ENCODE measurements at places on chromosomes 7 and 10.

DNA sequence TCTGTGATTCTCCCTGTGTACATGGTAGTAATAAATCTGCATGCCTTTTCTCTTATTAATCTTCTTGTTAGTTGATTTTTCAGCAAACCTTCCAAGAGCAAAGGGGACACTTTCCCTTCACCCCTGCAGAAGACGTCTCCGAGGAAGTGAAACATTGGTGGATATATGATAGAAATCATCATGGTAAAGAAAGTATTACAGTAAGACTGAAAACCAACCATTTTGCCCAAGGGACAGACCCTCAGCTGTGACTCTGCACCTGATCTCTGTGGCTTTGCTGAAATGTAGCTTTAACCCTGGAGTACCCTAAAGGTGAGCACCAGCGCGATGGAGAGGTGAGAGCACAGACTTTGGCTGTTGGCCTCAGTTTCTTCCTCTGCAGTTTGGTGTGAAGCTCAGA is 32.8 kb upstream of the MYO3A start:
- no peak for DNase-seq

DNA sequence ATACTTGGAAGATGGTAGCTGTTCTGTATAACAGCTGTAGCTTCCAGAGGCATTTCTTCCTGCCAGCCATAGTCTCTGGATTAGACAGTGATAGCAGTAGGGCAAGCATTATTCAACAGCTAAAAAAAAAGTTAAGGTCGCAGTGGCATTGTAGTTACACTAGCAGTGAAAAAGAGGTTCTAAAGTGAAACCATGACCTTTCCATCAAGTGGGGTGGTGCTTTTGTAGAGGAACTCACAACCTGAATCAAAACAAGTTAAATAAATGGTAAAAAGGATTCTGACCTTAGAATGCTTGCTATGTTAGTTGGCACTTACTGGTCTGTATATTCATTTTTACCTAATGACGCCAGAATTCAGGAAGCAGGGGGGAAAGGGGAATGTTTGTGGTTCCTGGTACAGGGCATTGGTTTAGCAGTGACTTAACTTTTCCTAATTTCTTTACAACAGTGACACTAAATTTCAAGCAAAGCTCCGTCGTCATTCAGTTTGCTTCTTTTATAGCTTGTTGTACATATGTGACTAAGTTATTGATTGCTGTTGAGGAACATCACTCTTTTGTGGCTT is 55.0 kb downstream of the GBF1 start:
- no peak for DNase-seq

- no peak for DNase-seq
These were observed 33.7 kb downstream of the SCRN1 start for GRCh38 chr7:29955799-29956486.

DNA sequence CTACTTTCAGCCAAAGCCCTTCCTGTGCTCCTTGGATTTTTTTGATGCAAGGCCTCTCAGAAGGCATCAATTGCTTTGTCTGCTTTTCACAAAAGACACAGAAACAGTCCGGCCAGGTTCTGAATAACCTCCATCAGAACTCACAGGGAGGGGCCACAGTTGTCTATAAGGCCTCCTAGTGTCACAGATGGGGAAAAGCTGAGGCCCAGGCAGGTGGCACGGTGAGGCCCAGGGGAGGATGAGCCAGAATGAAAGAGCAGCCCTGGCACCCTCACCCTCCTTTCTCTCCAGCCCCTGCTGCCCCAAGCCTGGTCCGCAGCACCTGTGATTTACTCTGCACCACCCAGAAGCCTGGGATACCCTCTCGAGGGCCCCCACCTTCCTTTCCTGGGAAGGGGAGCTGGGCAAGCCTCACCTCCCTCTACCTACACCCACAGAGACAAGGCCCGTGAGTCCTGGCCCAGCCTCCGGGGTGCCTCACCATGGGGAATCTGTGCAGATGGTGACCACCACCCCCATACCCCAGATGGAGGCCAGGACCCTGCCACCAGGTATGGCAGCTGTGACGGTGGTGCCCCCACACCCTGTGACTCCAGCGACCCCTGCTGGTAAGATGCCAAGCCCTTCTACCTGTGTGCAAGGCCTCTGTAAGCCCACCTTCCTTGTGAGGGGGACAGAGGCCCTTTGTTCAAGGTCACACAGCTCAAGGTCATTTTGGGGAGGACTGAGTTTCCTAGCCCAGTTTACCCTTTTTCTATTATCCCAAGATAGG is 26.2 kb upstream of the ZNF467 start:
- DNase-seq: no peak

GRCh38 chr10:22736134-22736533 is 21.8 kb upstream of the PIP4K2A start:
- no peak for DNase-seq

DNA sequence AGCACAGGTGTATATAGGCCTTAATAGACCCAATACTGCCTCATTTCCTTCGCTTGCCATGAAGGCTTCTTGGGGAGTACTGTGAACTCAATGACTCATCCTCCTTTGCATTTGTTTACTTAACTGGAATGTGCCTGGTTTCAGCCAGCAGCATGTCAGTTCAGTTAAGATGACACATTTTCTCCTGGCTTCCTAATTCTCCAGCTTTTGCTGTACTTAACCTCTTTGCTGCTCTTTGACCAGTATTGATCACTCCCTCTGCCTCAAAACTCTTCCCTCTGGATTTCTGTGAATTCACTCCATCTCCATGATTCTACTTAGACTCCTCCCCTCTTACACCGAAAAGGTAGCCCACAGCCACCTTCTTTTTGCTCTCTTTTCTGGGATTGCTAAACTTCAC is 135.7 kb downstream of the MAGI2 start:
- no peak for DNase-seq

- no peak for DNase-seq
These were observed 15.5 kb downstream of the MSRB2 start for GRCh38 chr10:23110722-23111516.

DNA sequence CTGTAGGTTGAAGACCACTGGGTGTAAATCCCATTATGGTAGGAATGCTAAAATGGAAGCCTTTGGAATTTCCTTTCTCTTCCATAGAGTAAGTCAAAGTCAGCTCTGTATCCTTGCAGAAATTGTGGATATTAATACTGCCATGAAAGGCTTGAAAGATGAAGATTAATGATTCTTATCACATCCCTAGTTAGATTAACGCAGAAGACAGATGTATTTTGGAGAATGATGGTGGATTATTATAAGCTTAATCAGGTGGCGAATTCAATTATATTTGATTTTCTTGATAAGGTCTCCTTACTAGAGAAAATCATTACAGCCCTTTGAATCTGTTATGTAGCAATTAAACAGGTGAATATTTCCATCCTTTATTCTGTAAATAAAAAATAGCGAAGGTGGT is 270.1 kb downstream of the PHF14 start:
- DNase-seq: no peak

GRCh38 chr10:67934336-67934735 is 49.9 kb downstream of the SIRT1 start:
- DNase-seq: no peak

- no peak for DNase-seq
These were observed 36.2 kb downstream of the FKBP6 start for GRCh38 chr7:73364006-73364728.

DNA sequence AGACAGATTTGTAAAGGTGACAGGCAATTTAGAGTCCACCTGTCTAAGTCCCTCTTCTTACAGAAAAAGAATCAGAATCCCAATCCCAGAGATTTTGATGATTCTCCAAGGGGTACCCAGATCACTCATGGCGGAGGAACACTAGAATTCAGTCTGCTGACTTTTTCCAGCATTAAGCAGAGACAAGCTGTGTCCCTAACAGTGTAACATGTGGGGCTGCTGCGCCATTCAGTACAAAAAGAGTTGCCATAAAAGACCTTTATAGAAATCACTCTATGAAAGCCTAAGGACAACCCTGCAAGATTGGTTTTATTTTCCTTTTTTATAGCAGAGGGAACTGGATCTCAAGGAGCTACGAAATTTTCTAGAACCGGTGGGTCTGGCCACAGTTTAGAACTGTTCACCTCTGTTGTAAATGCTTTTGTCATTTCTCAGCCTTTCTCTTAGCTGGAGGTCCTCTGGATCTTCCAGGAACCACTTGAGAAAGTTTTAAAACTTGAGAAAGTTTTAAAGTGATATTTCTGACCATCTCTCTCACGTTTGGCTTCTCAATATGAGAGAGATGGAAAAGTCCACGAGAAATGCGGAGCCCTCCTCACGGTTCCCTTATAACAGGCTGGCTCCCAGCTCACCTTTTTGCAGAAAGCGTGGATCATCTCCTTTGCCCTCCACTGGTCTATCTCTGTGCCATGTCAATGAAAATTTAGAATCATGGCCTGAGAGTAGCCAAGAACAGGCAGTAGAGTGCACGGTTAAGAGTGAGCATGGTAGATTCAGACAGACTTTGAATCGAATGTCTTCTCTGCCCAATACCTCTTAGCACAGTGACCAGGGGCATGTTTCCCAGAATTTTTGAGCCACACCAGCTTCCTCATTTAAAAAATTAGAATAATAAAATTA is 826 bp downstream of the GIMAP7 start:
- no peak for DNase-seq

DNA sequence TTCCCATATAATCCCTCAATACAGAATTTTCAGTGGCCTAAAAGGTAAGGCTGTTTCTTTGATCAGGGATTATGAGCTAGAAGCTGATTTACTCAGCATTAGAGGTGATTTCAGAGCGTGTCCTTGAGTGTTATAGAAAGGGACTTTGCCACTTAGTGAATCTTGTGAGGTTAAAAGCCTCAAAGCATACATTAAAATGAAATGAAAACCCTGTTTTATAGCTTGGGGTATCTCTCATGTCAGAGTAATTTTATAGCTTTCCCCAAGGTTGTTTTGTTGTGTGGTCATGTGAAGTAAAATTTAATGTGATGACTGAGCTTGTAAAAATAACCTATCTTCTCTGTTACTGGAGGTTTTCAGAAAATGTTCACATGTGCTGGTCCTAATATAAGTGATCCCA is 198.8 kb downstream of the CDCA7L start:
- no peak for DNase-seq

DNA sequence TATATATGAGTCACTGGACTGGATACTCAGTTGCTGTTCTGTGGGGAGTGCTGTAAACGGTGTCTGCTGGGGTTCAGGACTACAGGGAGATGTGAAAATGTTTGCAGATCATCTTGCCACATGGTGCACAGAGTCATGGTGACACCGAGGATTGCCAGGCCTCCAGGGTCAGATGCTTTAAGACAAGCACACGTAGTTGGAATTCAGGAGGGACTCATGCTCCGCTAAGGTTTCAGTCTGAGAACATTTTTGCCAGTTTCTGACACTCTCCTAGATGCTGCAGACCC is 211.3 kb downstream of the CXCL12 start:
- no peak for DNase-seq

DNA sequence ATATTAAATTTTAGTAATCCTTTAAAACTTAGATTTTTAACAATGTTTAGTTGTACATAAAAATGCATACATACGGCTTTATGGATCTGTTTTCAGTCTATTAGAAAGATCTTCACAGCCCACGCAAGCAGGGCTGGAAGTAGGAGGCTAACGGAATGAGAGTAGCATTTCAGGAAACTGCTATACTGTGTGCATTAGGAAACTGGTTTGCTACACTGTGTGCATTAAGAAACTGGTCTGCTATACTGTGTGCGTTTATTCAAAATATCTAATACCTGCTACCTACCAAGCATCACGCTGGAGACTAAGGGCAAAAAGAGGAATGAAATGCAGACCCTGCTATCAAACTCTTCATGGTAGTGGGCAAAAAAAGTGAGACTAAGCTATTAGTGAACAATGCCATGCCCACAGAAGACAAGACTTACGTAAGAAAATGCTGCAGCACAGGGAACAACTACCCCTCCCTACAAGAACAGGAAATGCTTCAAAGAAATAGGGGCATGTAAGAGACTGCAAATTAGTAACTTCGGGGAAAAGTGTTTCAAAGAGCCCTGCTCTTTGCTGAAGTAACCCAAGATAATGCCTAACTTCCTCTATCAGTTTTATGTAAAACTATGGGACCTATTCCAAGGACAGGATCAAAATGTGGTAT is 11.3 kb downstream of the RAB11FIP2 start:
- no peak for DNase-seq

DNA sequence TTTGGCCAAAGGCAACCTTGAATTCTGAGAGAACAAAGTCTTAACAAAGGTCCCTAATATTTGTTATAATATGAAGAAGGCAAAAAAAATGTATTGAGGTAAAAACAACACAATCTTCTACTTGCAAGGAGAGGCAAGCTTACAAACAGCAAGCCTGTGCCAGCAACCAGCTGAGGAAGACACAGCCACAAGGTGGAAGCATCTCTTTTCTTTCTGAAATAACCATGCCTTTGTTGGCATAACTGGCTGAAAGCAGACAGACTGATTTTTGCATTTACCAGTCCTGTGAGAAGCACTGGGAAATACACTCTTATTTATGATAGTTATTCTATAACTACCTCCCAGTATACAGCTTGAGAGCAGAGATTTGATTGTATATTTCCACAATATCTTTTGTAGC is 292.0 kb downstream of the PHTF2 start:
- no peak for DNase-seq

DNA sequence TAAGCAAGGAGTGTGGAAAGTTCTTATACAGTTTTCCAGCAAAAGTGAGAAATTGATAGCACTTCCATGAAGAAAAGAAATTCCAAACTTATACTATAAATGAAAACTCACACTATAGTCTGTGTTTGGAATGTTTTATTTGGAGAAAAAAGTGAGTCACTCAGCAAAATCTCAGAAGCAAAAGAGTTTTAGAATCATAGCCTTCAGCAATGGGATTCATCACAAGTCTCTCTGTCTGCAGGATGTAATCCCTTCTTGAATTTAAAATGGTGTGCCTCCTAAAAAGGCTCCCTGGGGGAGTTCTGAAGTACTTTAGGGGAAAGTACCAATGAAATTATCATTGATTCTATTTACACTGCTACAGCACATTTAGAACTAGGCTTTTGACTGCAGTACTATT is 756.4 kb downstream of the XPNPEP1 start:
- no peak for DNase-seq

- no peak for DNase-seq
These were observed 137.4 kb downstream of the TNS3 start for GRCh38 chr7:47444376-47445098.

DNA sequence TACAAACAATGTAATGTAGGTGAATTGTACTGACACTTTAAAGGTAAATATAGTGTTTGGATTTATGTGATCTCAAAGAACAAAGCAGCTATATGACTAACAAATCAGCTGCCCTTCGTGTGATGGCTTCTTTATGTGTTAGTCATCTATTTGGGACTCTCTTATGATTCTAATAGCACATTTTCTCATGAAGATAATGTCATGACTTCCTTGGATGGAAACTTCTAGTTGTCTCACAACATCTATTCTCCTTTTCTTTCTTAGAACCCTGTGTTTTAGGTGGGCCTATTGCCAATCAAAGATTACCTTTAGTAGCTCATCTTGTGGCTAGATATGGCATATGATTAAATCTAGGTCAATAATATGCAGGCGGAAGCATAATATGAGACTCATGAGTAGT is 45.0 kb downstream of the TMEM106B start:
- DNase-seq: no peak

All from right lobe of liver (tissue), 6 donors.